ENCODE measurements at places on chromosomes 1 and 21.

GRCh38 chr1:19534281-19534680 is 48.9 kb upstream of the CAPZB start:
- DNase-seq, result no peak

GRCh38 chr1:104380003-104380402 is 630.3 kb downstream of the AMY1C start:
- no peak for DNase-seq

- DNase-seq, result no peak
These were observed 71.0 kb downstream of the OLFML2B start for GRCh38 chr1:161952607-161953172.

DNA sequence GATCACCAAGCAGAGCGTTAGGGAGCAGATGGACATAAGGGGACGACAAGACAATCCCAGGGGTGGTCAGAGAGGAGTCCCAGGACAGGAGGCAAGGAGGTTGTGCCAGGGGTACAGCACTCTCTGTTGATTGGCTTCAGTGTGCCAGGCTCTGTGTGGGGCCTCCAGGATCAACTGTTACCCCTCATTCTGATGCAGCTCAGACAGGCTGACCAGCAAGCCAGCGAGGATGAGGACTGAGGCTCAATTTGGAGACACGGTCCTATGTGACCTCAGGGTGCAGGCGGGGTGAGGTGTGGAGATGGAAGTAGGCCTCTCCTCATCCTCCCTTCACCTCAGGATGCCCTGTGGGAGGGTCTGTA is 4.0 kb downstream of the HYI start:
- no peak for DNase-seq

DNA sequence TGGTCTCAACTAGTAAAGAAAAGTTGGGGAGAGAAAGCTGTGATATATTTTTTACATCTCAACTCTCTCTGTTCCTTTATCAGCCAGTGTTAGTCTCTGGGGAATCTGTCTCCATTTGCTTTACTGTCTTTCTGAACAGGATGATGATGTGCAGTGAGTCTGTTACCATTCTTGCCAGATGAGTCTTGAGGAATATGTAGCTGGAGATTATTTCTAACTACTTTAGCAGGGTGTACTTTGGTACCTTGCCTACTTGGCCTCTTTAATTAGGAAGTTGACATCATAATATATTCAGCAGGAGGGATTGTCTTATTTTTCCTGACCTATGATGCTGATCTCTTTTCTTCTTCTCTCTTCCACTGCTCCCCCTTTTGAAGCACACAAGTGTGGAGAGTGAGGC is 15.7 kb upstream of the HAX1 start:
- no peak for DNase-seq

- no peak for DNase-seq
These were observed 50.2 kb downstream of the KCNN3 start for GRCh38 chr1:154819628-154820590.

DNA sequence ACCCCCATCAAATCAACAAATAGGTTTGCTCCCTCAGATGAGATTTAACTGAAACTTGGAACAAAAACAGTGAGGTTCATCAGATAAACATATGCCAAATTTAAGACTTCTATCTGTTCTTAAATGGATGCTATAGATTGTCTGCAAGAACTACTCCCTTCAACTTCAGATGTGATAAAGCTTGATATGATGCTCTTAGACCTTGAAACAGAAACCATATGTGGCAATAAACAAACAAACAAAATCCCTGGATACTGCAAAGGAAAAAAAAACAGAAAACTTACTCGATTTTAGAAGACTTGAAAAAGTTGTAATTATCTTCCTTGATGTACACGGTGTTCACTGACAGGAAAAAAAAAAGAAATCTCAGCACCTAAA is 286.1 kb upstream of the USP25 start:
- DNase-seq, result no peak

DNA sequence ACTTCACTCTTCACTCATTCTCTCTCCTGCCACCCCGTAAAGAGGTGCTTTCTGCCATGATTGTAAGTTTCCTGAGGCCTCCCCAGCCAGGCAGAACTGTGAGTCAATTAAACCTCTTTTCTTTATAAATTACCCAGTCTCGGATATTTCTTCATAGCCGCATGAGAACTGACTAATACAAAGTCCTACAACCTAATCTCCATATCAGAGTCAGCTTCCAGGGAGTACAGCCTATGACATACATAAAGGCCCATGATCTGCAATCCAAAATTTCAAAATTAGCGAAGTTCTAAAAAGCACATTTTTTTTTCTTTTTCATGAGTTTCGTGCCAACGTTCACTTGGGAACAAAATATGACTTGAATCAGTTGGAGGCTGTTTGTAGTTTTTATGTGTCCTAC is 256.9 kb upstream of the DUSP10 start:
- DNase-seq, result no peak

DNA sequence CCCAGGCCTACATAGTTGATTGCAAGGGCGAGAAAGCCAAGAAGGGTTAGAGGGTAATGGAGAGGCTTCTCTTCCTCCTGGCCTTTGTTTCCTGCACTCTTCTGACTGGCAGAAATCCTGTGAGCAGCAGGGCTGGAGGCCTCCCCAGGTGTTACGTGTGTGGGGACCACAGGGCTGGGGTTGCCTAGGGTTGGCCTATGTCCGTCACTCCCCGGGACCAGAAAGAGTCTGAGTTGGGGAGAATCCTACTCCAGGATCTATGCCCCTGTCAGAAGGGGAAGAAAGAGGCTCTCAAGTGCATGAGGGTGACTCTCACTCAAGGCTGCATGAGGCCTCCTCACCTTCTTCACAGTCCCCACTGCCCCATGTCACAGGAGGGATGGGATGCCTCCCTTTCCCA is 38.5 kb downstream of the IGFN1 start:
- DNase-seq, result no peak

GRCh38 chr1:190226006-190226405 is 251.7 kb downstream of the BRINP3 start:
- no peak for DNase-seq

- no peak for DNase-seq
These were observed 62.2 kb upstream of the SRSF10 start for GRCh38 chr1:24042315-24042714.

DNA sequence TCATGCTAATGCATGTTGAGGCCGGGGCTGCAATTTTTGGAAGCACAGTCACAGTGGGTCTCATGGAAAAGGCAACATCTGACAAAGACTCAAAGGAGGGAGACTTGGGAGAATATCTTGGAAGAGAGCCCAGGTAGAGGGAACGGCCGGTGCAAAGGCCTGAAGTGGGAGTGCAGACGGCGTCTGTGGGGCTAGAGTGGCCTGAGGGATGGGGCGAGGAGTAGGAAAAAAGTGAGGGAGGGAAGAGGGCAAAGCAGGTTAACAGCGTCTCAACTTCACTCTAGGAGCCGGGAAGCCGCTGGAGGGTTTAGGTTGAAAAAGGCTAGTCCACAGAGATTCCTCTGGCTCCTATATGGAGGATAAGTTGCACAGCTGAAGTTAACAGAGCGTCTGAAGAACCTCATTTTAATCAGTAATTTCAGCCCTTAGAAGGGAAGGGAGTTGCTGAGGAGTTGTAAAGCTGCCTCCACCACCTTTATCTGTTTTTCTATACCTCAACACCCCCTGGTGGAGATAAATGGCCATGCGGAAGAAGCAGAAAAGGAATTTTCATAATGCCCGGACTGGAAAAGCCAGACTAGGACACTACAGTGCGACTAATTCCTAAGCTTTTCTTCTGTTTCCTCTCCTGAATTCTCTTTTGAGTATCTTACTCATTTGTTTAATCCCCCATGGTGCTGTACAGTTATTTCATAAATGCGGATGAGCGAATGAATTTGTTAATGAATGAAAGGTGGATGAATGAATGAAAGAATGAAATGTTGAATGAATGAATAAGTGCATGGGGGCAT is 78.7 kb upstream of the ZNF281 start:
- DNase-seq, result peak; percentile 60

DNA sequence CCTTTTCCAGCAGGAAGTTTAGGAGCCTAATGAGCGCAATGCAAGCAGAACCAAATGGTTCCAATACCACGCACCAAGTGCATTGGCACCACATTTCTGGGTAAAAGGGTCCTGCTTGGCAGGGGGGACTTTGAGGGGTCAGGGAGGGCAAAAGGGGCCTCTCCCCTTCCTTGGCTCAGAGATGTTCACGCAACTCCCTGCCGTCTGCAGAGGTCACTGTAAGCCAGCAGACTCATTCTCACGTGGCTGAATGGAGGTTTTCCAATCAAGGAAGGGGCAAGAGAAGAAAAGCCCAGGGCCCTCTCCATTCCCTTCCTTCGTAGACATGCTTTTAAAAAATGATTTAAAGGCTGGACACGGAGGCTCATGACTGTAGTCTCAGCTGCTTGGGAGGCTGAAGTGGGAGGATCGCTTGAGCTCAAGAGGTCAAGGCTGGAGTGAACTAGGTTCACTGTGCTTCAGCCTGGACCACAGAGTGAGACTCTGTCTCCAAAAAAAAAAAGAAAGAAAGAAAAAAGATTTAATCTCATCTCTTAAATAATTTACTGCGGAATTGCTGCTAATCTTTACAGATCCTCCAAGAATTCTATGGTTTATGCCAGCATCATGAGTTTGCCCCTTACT is 80.3 kb downstream of the RUNX3 start:
- no peak for DNase-seq

- DNase-seq, result peak; percentile 57
These were observed at the start of gene ZYG11B for GRCh38 chr1:52726265-52727113. TSS of gene ZYG11B (plus strand) at chr1:52726453. CDS start at chr1:52726654, 201 bp downstream.

GRCh38 chr1:5108740-5109139 is 454.3 kb downstream of the AJAP1 start:
- DNase-seq, result no peak

GRCh38 chr1:57789936-57790335 is 366.1 kb upstream of the DAB1 start:
- no peak for DNase-seq

DNA sequence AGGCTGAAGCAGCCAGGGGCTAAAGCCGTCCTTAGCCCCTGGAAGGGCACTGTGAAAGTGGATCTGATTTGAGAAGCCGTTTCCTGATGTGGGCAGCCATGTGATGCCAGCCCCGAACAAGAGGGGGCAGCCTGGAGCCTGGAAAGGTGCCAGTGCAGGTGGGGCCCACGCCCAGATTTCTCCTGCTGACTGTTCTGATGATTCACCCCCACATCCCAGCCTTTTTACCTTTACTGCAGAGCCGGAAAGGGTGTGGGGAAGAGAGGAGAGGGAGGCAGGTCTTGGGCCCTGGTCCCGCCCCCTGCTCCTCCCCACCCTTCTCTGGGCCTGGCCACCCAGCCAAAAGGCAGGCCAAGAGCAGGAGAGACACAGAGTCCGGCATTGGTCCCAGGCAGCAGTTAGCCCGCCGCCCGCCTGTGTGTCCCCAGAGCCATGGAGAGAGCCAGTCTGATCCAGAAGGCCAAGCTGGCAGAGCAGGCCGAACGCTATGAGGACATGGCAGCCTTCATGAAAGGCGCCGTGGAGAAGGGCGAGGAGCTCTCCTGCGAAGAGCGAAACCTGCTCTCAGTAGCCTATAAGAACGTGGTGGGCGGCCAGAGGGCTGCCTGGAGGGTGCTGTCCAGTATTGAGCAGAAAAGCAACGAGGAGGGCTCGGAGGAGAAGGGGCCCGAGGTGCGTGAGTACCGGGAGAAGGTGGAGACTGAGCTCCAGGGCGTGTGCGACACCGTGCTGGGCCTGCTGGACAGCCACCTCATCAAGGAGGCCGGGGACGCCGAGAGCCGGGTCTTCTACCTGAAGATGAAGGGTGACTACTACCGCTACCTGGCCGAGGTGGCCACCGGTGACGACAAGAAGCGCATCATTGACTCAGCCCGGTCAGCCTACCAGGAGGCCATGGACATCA is at the start of gene SFN:
Gene SFN, plus strand, starts transcription at position 369 of the 904 bp plus-strand sequence. Its CDS starts 64 bp downstream, at position 433.
- no peak for DNase-seq

- no peak for DNase-seq
These were observed 6.0 kb downstream of the EDARADD start for GRCh38 chr1:236400061-236400603.

- no peak for DNase-seq
These were observed 12.4 kb downstream of the PSEN2 start for GRCh38 chr1:226882631-226883409.

DNA sequence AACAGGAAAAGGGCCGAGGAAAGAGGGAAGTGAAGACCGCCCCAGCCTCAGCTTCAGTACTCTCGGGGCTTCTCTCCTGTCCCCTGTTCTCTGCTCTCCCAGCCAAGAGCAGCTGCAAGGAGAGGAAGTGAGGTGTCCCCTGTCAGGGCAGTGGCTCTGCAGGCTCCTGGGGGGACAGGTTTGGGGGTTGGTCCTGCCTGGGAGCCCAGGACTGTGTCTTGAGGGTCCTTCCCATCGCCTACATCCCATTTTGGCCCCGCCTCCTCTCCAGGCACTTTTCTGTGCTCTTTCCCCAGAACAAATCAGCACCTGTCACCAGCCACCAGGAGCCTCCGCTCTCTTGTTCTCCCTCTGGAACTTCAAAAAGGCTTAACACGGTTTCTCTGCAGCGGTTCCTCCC is 82.6 kb downstream of the VWA5B1 start:
- no peak for DNase-seq

Data from AG09319 (cell line).